Panc1 (cell line): ENCODE measurements at places on chromosomes 7 and 10. TPM values are rescaled to one million over a fixed set of nuclear protein-coding genes. Genes with fewer than 3 reads are reported as not detected.
A peak's percentile ranks its signal among the peaks of the same experiment; 100 is the strongest.

FXYD4 gene
- not detected for total RNA-seq

AQP1 gene
- total RNA-seq, result 0.57 TPM

RBM20 gene
- total RNA-seq, result 0.10 TPM

ZNF239 gene
- total RNA-seq, result 18.5 TPM

NUTM2A gene
- total RNA-seq, result 0.21 TPM

SRRT gene
- 248 TPM for total RNA-seq

SSC4D gene
- total RNA-seq, result 1.6 TPM

GLI3 gene
- 3.7 TPM for total RNA-seq

PTPN12 gene
- total RNA-seq, result 82.1 TPM

CALML5 gene
- not detected for total RNA-seq

PPP2R2D gene
- total RNA-seq, result 41.0 TPM

GRCh38 chr10:95820363-95820762 lies 64.4 kb downstream of the ENTPD1 start:
- DNase-seq, result no peak

DNA sequence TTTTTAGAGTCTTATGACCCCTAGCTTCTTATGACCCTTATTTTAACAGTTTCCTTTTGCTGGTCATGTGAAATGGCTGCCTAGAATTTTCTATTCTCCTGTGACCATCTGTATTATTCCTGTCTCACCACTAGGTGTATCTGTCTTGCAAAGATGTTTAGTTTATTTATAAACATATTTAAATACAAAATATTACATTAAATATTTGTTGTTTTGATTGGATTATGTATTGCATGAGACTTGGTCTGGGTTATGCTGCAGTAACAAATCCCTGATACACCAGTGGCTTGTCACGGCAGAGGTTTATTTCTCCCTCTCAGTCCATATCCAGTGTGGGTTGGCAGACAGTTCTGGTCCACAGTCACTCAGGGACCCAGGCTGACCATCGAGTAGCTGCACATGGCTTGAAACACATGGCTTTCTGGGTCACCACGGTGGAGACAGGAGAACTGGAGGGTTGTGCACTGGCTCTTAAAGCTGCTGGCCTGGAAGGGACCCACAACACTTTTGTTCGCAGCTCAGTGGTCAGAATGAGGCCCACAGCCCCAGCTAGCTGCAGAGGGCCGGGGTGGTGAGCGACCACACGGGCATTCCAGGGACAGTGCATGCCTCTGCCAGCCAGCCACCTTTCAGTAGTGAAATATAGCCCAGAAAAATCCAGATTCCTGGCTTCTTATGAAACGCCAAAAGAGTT lies 7.4 kb downstream of the RASSF4 start:
- DNase-seq, result no peak

DNA sequence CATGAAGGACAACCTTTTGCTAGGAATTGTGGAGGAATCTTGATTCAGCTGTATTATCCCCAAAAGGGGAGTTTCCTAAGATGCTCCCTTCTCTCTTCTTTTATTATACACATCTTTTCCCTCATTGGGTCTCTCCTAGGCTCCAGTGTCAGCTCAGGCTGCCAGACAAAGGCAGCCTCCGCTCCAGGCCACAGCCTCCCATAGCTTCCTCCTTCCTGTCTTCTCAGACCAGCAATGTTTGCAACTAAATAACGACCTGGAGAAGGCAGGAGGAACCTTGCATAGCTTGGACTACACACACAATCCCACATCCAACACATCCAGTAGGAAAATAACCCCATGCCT lies 12.3 kb downstream of the SFXN3 start:
- no peak for DNase-seq

DNA sequence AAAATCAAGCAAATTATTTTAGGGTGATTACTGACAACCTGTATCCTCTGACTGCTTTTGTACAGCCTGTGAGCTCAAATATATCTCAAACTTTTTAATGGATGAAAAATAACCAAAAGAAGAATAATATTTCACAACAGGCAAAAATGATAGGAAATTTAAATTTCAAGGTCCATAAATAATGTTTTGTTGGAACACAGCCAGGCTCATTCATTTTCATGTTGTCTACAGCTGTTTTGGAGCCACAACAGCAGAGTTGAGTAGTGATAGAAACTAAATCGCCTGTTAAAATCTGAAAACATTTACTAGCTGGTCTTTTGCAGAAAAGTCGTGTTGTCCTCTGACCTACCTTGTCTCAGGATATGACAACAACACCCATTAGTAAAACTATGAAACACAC lies 75.9 kb downstream of the GLI3 start:
- DNase-seq, result no peak

- DNase-seq, result no peak
These were observed 80.8 kb downstream of the ALOX5 start for GRCh38 chr10:45454859-45455258.

GRCh38 chr10:70748801-70749573 lies 36.2 kb downstream of the TBATA start:
- DNase-seq, result no peak

GRCh38 chr10:125448596-125448995 lies 234.4 kb downstream of the TEX36 start:
- no peak for DNase-seq

DNA sequence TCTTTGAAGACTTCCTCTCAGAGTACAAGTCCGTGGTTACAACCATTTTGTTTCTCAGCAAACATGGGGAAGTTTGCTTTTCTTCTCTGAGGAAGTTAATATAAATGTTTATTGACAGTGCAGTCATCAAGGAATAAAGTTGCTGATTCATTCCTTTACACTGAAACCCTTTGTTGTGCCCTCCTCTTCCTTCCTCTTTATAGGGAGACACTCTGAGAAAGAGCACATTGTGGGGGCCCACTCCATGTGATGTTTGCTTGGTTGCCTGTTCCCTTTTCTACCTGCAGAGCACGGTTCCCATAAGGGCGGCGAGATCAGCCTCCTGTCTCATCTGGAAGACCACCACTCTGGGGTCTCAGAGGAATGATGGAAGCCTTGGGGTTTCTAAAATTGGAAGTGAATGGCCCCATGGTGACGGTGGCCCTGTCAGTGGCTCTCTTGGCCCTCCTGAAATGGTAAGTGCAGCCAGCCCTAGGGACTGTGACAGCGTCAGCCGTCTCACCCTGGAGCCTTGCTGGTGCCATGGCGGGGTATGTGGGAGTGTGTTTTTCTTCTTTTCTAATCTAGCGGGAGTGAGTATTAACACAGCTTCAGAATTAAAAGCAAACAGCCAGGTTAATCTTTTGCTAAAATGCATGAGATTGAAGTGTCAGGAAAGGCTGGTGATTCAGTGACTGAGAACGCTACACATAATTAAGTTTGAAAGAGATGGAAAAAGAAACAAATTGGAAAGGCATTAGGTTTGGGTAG lies at the start of gene TBXAS1:
TSS of gene TBXAS1 (plus strand) at position 240 of the 750 bp plus-strand sequence. CDS start at position 367, 127 bp downstream.
- DNase-seq, result no peak

DNA sequence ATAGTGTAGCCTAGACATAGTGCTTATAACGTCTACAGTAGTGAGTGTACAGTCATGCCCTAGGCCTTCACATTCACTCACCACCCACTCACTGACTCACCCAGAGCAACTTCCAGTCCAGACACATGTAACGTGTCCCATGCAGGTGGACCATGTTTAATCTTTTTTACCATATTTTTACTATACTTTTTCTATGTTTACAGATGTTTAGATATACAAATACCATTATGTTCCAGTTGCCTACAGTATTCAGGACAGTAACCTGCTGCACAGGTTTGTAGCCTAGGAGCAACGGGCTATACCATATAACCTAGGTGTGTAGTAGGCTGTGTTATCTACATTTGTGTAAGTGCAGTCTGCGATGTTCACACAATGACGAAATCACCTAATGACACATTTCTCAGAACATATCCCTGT lies 11.0 kb downstream of the MPP7 start:
- no peak for DNase-seq

- DNase-seq, result no peak
These were observed 40.4 kb downstream of the PDIA4 start for GRCh38 chr7:148987751-148988512.

- no peak for DNase-seq
These were observed 66.7 kb upstream of the IL6 start for GRCh38 chr7:22660293-22660692.

- DNase-seq, result peak; percentile 98
These were observed 123.6 kb downstream of the TCF7L2 start for GRCh38 chr10:113073549-113074189.

DNA sequence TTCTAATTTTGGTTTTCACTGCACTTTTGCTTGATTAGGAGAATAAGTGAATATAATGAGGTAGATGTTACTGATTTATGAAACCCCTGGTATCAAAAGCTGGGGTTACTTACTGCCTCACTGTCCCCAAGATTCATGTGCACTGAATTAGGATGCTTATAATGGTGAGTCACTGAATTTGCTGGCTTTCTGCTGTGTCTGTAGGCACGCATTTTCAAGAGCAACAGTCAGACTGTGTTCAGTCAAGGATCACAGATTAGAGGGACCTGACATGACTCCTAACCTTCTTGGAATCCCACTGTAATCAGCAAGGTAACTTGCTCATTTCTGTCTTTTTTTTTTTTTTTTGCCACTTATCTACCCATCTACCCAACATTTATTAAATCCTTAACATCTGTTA lies 59.7 kb downstream of the GPR85 start:
- DNase-seq, result no peak

GRCh38 chr10:109978481-109978880 lies 29.3 kb upstream of the ADD3 start:
- no peak for DNase-seq

DNA sequence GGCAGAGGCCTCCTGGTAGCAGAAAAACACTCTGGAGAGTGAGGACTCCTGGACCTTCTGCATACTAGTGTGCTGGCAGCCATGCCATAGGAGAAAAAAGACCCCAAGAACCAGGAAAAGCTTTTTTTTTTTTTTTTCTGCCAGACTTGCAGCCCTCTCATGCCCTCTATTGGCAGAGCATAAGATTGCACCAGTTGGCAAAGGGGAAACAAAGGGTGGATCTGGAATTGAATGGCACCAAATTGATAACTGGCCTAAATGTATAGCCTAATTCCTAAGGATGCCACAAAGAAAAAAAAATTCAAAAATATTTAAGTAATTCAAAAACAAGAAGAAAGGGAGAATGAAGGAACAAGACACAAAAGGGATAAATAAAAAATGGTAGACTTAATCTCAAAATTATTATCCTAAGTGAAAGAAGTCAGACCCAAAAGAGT lies 112.5 kb upstream of the GHITM start:
- peak; percentile 39 for DNase-seq

DNA sequence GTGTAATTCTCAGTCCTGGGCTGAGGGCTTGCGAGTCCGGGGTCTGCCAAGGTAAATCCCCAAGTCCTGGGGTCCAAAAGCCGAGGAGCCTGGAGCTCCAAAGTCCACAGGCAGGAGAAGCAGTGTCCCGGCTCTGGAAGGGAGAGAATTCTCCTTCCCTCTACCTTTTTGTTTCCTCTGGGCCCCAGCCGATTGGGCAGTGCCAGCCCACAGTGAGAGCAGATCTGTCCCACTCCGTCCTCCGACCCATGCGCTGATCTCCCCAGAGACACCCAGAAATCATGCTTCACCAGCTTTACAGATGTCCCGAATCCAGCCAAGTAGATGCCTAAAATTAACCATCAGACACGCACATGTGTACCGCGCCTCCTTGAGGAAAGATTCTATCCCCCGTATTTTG lies 8.1 kb upstream of the VIPR2 start:
- no peak for DNase-seq

GRCh38 chr7:157438121-157439025 lies 101.6 kb downstream of the DNAJB6 start:
- no peak for DNase-seq

- no peak for DNase-seq
These were observed 13.7 kb upstream of the SRPK2 start for GRCh38 chr7:105402221-105403095.

- DNase-seq, result no peak
These were observed 45.3 kb upstream of the ANKRD1 start for GRCh38 chr10:90966146-90966545.

- DNase-seq, result no peak
These were observed 43.6 kb downstream of the NSUN6 start for GRCh38 chr10:18607503-18608378.

DNA sequence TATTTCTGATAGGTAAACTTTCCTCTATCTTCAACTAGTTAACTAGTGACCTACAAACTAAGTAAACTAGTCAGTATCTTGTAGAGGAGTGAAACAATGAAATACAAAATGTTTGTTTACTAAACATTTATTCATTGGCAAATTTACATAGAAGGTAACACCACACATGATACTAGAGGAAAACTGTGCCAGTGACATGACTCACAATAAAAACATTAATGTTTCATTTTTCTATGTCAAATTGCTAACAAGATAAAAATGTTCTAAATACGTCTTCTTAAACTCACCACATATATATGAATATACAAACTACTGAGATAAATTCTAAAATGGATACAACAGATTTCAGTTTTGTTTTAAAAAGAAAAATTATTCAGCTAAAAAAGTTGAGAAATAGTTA lies 471.3 kb downstream of the PARD3 start:
- no peak for DNase-seq

- DNase-seq, result no peak
These were observed 94.1 kb upstream of the ARMC3 start for GRCh38 chr10:22833781-22834180.

DNA sequence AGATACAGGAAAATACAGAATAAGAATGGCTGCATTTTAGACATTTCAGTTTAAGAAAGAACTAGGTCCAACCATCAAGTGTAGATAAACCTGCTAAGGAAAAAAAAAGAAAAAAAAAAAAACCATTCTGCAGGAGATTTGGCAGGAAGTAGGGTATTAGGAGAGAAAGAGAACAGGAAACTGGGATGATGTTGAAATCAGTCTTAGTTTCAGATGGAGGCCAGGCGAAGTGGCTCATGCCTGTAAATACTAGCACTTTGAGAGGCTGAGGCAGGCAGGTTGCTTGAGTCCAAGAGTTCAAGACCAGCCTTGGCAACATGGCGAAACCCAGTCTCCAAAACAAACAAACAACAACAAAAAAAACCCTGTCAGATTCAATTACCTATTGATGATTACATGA lies 120.2 kb downstream of the RAB11FIP2 start:
- no peak for DNase-seq

DNA sequence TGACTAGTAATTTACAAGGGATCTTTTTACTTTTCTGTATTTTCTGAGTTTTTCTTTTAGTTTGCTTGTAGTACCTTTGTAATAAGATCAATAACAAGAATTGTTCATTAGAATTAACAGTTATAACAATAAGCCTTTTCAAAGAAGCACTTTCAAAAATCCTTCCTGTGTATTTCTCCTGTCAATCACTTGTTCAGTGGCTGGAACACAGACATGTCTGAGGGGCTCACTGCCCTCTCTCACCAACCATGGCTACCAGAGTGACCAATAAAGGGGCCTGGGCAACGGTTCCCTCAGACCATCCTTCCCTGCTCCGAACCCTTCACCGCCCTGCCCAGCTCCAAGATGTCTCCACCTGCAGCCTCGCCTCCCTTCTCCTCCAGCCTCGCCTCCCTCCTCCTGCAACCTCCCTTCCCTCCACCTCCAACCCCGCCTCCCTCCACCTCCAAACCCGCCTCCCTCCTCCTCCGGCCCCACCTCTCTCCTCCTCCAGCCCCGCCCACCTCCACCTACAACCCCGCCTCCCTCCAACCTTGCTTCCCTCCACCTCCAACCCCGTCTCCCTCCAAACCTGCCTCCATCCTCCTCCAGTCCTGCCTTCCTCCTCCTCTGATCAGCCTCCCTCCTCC lies 353.4 kb downstream of the TNS3 start:
- DNase-seq, result no peak

- no peak for DNase-seq
These were observed 27.0 kb downstream of the PAPOLB start for GRCh38 chr7:4834601-4835397.
